ENCODE measurements at places on chromosomes 13 and 19.

DNA sequence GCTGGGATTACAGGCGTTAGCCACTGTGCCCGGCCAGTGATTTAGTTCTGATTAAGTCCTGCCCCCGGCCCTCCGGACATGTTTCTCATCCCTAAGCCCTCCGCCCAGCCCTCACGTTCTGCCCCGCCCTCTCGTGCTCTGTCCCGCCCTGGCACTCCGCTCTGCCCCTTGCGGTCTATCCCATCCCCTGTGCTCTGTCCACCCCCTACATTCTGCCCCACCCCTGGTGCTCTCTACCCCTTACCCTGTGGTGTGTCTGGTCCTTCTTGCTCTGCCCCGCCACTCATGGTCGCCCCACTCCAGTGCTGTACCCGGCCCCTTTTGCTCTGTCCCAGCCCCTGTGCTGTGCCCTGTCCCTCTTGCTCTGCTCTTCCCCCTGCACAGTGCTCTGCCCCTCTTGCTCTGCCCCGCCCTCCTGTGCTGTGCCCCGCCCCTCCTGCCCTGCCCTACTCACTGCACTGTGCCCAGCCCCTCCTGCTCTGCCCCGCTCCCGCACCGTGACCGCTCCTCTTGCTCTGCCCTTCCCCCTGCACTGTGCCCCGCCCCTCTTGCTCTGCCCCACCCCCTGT lies 3.0 kb downstream of the GTPBP3 start:
- no peak for DNase-seq

GRCh38 chr19:49642492-49643035 lies 555 bp downstream of the SCAF1 start:
- no peak for DNase-seq

DNA sequence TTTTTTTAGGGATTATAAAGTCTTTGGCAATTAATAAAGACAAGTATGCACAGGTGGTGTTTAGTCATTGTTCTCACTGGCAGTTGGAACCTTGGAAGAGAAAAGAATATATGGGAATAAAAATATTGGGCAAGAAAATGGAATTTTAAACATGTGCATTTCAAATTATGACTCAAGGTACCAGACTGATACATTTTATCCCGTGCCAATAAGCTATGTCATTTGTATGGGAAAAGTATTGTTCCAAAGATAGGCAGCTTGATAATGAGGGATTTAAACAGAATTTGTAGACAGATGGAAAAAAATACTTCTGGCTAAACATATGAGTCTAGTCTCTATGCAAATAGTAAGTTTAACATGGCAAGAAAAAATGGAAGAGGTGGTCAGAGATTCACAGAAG lies 169.5 kb upstream of the UFM1 start:
- DNase-seq: no peak

GRCh38 chr19:2358548-2359173 lies 1.4 kb upstream of the TMPRSS9 start:
- no peak for DNase-seq

GRCh38 chr19:51572410-51572809 lies 1.3 kb downstream of the ZNF175 start:
- no peak for DNase-seq

DNA sequence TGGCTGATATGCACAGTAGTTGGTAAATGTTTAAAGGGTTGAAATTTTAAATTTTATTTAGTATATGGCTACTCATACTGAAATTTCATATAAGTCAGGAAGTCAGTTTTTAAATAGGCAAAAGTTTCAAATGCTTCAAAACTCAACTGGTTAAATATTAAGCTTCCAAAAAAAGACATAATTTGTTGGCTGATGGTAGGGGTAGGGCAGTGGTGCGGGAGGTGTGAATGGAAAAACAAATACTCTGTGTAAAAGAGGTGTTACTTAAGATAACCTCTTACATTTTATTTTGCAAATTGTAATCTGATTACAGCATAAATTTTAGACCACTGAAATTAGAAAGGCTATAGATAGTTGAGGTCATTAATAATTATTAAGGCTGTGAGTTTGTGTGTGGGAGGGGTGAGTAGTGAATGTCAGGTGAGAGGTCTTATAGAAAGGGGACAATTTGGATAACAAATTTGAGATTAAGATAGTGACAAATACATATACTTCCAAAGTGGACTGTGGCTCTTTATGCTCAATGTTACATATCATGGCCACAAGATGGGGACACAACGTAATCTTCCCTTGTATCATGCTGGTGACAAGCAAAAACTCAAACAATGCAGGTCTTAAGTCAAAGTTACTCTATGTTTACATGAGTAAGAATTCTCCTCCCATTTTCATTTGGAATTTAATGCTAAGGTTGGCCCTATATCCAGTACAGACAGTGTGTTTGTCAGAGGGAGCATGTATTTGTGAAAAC lies 36.6 kb upstream of the OXGR1 start:
- DNase-seq: no peak

DNA sequence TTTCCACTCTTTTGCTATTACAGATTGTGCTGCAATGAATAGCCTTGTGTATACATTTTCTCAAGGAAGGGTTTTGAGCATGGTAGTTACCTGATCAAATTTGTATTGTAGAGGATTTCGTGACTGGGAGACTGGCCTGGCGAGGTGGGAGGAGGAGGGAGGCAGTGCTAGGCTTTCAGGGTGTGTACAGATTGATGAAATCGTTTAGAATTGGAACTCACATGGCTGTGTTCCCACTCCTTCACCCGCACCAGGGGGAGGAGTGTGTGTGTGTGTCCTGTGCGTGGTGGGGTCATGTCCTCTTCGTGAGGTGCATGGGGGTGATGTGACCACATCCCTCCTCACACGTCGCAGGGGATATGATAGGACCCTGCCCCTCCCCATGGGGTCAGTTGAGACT lies 8.3 kb downstream of the PGLYRP1 start:
- DNase-seq: no peak

- no peak for DNase-seq
Measured at GRCh38 chr19:54390942-54391577, 24.2 kb upstream of the TTYH1 start.

GRCh38 chr19:13078897-13079541 lies 23.6 kb downstream of the LYL1 start:
- no peak for DNase-seq

DNA sequence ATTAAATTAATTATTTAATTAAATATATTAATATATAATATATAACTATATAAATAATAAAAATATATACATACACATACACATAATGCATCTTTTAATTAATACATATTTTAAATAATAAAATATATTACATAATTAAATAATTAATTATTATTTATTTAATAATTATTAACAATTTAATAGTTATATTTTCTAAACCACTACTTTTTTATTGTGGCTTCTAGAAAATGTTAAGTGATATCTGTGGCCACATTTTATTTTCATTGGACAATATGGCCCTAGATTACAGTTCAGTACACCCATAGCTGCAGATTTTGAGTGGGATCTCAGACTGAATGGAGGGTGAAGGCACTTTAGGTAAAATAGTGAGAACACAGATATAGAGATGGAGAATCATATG lies 335.7 kb downstream of the NALCN start:
- DNase-seq: no peak

DNA sequence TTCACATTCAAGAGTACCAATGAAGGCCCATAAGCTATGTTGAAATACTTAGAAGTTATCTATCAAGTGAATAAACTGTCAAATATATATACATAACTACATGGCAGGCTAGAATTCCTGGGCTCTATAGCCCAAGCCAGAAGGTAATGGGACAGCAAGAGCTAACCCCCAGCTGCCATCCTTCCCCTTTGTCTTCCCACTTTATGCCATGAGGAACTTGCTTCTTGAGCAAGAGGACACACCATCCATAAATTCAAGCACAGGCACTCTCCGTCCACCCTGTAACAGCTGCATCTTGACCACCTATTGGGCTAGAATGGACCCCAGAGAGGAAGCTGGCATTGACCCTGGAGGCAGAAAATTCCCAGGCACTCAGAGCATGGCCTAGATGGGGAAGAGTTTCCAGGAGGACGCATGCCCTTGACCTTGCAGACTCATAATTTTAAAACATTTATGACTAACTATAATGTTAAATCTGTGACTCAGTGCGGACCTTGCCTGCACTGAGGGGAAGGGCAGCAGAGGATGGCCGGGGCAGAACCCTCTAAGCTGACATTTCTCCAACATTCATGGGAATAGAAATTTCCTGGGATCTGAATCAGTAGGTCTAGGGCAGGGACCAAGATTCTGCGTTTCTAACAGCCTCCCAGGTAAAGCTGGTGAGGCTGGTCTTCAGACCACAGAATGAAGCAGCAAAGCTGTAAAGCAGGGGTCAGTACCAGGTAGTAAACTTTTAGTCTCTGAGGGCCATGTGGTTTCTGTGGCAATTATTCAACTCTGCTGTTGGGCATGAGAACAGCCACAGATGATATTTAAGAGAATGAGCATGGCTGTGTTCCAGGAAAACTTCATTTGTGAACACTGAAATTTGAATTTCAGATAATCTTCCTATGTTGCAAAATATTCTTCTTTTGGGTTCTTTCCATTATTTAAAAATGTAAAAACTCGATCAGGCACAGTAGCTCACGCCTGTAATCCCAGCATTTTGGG lies 71.4 kb upstream of the CLDN10 start:
- no peak for DNase-seq

DNA sequence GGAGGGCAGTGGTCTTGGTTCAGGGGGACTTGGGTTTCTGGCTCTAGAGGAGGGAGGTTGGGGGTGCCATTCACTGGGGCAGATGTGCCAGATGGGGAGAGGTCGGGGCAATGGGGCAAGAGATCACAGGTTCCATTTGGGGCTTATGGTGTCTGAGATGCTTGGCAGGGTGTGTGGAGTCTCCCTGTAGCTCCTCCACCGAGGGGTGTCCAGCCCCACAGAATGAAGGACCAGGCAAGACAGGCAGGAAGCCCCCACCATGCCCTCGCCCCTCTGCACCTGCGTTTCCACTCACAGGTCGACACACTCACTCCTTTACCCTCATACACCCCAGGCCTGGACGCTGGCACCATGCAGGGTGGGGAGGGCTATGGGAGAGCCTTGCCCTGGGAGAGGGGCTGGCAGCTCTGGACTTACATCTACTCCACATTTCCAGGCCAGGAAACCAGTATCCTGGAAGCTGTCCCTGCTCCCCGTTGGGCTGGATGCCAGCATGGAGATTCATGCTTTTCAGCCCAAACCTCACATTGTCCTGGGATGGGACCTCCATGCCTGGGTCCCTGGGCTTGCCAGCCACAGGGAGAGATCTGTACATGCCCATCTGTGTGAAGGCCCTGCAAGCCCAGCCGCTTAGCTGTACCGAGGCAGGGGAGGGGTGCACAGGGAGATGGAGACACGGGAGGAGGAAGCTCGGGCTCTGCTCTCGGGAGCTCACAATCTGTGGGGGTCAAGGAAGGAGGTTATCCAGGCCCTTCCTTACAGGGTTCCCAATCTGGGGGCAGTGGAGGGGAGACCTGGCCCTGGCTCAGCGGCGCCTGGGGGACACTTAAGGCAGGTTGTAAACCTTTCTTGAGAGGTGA lies 77.1 kb downstream of the CHST8 start:
- no peak for DNase-seq

DNA sequence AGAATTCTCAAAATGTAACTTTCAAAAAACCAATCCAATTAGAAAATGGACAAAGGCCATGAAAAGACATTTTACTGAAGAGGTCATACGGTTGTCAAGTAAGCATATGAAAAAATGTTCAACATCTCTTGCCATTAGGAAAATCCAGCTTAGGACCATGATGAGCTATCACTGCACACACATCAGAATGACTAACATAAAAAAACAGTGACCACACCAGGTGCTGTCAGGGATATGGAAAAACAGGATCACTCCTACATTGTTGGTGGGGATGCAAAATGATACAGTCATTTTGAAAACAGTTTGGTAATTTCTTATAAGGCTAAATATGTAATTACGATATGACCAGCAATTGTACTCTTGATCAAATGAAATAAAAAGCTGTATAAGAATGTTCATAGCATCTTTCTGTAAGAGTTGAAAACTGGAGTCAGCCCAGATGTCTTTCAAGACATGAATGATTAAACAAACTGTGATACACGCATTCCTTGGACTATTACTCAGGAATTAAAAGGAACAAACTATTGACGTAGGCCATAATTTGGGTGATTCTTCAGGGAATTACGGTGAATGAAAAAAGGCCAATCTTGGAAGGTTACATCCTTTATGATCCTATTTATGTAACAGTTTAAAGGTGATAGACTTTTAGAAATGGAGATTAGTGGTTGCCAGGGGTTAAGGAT lies 26.9 kb upstream of the RCBTB2 start:
- no peak for DNase-seq

- no peak for DNase-seq
Measured at GRCh38 chr19:36686365-36687213, 823 bp upstream of the ZNF567 start.

DNA sequence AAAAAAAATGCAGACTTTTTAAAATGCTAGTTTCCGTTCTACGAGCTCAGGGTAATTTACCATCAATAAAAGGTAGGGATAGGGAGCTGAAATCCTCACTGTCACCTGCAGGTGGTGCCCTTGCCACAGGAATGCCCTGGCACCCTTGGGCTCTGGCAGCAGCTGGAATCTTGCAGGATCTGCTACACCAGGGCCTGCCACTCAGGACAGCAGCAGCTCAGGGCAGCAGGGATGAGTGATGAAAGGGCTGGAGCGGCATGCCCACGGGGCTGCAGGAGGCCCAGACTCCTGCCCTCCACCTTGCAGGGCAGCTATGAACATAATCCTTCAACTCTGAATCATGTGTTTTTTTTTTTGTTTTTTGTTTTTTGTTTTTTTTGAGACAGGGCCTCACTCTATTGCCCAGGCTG lies 54.0 kb downstream of the GNG7 start:
- DNase-seq: peak; percentile 78

- DNase-seq: no peak
Measured at GRCh38 chr19:48818234-48818820, 7.5 kb upstream of the BCAT2 start.

GRCh38 chr19:29540114-29540513 lies 14.3 kb downstream of the VSTM2B start:
- DNase-seq: no peak

DNA sequence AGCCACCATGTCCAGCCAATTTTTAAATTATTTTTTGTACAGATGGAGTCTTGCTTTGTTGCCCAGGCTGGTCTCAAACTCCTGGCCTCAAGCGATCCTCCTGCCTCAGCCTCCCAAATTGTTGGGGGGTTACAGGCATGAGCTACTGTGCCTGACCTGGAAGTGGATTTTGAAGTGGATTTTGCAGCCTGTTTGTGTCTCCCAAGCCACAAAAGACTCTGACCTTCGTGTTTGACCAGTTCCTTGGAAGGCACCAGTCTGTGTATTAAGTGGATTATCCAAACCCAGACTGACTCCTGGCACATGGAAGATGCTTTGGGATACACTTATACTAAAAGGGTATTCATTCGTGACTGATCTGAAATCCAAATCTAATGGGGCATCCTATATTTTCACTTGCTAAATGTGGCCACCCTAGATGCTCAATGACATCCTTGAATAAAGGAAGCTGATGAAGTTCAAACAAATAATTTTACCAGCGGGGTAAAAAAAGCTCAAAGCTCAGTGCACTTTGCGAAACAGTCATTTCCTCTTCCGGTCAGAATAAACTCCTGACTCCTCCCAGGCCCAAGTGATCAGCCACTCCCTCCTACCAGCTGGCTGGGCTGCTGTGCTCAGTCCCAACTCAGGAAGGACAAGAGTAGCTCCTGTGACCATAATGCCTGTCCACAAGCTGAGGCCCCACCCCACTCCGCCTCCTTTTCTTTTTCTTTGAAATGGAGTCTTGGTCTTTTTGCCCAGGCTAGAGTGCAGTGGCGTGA lies 32.6 kb upstream of the GATAD2A start:
- DNase-seq: peak; percentile 29

- peak; percentile 79 for DNase-seq
Measured at GRCh38 chr19:45451131-45451849, 16.5 kb upstream of the FOSB start.

GRCh38 chr19:16611121-16611520 lies 16.9 kb downstream of the MED26 start:
- DNase-seq: no peak

Measured in ascending aorta (tissue), 2 donors.